ENCODE measurements at places on chromosomes 2 and 18. TPM values are rescaled to one million over a fixed set of nuclear protein-coding genes. Genes with fewer than 3 reads are reported as not detected.

The YWHAQ gene
- total RNA-seq = 242 TPM

DNA sequence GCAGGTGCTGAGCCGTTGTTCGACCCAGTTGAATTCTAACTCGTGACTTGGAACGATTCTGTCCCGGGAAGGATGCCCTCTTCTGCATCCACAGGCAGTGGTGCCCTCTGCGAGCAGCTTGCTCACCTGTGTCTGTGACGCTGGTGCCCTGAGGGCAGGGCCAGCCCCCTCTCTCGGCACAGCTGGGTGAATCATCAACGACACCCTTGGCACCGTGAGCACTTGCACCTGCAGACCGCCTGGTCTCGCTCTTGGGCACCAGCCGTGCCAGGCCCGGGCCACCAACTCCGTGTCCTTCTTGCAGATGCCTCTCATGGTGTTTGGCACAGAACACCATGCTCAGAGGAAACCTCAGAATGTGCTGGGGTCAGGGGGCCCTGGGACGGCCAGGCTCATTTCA is 75.0 kb downstream of the SLC66A2 start:
- no peak overlapping the region for H3K4me3 ChIP-seq
- no peaks in the 10 kb centered on the region for H3K27me3 ChIP-seq
- H3K27ac ChIP-seq = no peak overlapping the region
- no peaks in the 10 kb centered on the region for H3K4me1 ChIP-seq

GRCh38 chr18:12637901-12638643 is 19.8 kb downstream of the SPIRE1 start:
- H3K36me3 ChIP-seq = no peaks in the 10 kb centered on the region
- peak overlapping the region; percentile 94 for H3K27ac ChIP-seq
- no peaks in the 10 kb centered on the region for H3K27me3 ChIP-seq
- no peak for DNase-seq

The IL37 gene
- not detected for total RNA-seq
